ENCODE measurements at places on chromosomes 1 and 21.

- DNase-seq = no peak
Observed at GRCh38 chr1:68347415-68347814, 102.3 kb downstream of the RPE65 start.

GRCh38 chr1:12177999-12178441 lies 11.2 kb downstream of the TNFRSF1B start:
- peak; percentile 94 for DNase-seq

- DNase-seq = no peak
Observed at GRCh38 chr1:221998781-221999180, 256.9 kb upstream of the DUSP10 start.

DNA sequence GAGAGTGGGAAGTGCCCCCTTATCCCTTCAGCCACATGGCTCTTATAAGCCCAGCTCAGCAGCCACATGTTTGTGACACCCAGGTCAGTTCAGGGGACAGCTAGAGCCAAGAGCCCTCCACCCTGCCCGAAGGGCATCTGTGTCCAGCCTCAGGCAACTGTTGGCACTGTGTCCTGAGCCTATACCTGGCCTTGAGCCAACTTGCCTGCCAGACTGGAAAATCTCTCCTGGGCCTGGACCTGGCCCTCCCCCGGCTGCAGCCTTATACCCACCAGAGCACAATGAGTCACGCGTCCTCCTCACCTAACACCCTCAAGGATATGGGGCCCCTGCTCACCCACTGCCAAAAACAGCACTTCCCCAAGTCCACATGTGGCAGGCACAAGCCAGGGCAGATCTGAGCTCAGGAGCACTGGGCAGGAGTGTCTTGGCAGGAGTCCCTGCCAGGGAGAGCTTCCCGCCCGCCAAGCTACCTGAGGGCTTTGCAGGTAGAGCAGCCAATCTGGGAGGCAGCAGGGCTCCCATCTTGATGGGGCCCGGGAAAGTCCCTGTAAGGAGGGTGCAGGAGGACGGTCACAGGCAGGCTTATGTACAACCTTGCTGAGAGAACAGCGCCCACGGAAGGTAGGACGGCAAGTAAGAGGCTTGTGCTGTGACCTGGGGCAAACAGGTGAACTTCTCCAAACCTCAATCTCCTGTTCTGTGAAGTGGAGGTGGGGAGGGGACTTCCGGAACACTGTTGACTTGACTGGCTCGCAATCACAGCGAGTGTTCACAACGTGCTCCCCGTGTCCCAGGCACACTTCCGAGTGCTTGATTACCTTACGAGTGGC lies 19.8 kb upstream of the HSPG2 start:
- peak; percentile 55 for DNase-seq

DNA sequence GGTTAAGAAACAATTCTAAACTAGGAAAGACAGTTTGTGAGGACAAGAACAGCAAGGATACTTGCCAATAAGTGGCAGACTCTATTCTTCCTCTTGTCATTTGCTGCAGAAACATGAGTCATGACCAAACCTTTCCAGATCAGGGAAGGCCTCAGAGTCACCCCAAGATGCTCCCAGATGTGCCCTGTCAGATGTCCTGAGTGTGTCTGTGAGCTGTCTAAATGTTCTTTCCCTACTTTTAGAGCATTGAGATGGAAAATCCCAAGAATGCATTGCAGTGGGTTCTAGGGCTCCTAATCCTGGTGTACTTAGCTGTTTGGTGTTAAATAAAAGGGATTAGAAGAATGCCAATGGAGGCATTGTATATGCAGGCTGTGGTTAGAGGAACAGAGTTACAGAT lies 57.5 kb upstream of the KIAA0040 start:
- DNase-seq = no peak

- no peak for DNase-seq
Observed at GRCh38 chr1:236998546-236998945, 5.7 kb downstream of the MT1HL1 start.

DNA sequence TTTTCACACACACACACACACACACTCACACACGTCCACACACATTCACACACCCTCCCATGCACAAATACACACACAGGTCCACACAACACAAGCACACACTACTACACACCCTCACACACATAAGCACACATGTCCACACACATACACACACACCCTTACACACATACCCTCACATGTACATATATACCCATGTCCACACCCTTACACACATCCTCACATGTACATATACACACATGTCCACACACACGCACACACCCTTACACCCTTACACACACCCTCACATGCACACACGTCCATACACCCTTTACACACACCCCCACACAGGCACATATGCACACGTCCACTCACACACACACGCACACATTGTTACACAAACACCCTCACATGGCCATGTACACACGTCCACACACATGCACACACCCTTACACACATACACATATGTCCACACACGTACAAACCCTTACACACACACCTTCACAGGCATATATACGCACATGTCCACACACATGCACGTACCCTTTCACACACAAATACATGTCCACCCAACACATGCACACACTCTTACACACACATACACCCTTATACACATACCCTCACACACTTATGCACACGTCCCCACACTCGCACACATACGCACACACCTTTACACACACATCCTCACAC lies 50.7 kb downstream of the RGS7 start:
- DNase-seq = no peak

GRCh38 chr1:227934476-227935313 lies 13.0 kb downstream of the WNT9A start:
- DNase-seq = peak; percentile 31

DNA sequence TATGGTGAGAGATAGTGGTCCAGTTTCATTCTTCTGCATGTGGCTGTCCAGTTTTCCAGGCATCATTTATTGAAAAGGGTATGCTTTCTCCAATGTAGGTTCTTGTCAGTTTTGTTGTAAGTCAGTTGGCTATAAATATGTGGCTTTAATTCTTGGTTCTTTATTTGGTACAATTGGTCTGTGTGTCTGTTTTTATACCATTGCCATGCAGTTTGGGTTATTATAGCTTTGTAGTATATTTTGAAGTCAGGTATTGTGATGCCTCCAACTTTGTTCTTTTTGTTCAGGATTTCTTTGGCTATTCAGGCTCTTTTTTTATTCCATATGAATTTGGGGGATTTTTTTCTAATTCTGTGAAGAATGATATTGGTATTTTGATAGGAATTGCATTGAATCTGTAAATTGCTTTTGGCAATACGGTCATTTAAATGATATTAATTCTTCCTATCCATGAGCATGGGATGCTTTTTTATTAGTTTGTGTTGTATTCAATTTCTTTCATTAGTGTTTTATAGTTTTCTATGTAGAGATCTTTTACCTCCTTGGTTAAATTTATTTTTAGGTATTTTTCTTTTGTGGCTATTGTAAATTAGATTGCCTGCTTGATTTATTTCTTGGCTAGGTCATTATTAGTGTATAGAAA lies 3.3 kb downstream of the DNAH14 start:
- DNase-seq = no peak

All from stimulated activated CD4-positive, alpha-beta T cell treated with anti-CD3 and anti-CD28 coated beads, TNF-alpha, amount 100 ng/mL, for 4 hours (primary cell).